ENCODE measurements at places on chromosomes 12 and 14.

DNA sequence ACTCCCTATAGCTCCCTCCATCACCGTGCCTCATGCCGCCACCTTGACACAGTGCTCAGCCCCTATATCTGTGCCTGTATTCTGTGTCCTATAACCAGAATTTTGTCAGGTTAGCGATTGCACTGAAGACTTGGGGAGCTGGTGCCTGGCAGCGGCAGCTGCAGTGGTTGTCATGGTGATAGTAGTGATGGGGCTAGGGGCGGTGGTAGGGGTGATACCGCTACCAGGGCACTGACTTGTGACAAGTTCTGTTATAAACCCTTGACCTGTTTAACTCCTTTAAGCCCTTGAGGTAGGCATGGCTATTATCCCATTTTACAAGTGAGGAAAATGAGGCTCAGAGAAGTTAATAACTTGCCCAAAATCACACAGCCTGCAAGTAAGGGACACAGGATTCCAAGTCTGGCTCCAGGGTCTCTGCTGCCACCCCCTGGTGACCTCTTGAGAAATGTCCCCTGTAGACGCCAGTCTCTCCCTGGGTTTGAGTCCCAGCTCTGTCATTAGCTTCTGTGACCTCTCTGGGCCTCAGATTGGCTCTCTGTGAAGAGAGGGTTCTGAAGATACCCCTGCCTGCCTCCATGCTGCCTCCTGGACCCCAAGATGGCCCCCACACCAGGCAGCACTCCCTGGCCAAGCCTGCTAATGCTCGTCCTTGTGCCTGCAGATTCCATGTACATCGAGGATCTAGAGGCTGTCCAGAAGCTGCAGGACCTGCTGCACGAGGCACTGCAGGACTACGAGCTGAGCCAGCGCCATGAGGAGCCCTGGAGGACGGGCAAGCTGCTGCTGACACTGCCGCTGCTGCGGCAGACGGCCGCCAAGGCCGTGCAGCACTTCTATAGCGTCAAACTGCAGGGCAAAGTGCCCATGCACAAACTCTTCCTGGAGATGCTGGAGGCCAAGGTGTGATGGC lies 121.9 kb downstream of the ESRRB start:
- DNase-seq: no peak

- DNase-seq: no peak
Observed at GRCh38 chr12:65754290-65754689, 70.0 kb upstream of the HMGA2 start.

GRCh38 chr14:22448035-22448904 lies 140.8 kb downstream of the DAD1 start:
- DNase-seq: no peak

- no peak for DNase-seq
Observed at GRCh38 chr12:31853520-31853919, 105.7 kb upstream of the RESF1 start.

DNA sequence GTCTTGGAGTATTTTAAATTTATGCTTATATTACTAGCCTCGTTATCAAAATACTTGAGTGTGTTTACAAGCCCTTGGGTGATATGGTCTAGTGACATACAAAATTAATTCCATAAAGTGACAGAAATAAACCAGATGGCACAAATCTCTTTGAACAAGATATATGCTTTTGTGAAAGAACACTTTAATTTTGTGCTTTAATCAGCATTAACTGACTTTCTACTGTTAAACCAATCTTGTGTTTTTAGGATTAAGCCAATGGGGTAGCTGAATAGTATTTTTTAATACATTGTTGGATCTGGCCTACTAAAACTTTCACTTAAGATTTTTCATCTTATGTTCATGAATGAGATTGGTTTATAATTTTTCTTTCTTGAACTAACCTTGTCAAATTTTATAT lies 30.4 kb upstream of the GCH1 start:
- DNase-seq: no peak

DNA sequence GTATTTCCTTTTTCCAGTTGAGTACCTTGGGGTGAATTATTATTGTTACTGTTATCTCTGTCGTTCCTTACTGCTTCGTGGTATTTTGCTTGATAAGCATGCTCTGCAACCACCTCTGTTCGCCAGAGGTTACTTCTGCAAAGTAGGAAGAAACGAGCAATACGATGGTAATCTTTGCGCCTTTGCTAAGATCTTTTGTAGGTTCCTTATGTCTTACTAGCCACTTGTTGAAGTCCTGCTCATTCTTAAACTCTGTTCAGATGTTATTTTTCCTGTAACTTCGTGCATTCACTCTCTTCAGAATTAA lies 729 bp upstream of the M6PR start:
- DNase-seq: no peak

DNA sequence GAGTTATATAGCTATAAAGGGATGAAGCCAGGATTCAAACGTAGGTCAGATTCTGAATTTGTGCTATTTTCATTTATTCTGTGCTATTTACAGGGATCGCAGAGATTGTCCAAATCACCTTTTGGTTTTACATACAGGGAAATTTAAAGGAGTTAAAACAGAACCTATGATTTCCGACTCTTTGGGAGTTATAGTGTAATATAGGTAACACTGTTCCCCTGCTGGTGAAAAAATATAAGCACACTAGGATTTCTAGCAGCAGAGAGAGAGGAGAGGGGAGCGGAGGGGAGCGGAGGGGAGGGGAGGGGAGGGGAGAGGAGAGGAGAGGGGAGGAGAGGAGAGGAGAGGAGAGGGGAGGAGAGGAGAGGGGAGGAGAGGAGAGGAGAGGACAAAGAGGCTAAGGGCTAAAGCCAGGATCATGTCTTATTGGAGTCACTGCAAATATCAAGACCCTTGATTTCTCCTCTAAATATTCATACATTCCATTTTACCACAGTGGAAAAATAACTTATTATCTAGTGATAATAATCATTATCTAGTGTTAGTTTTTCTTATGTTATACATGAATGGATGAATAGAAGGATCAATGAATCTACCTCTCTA lies 46.2 kb upstream of the KCNH5 start:
- DNase-seq: no peak

GRCh38 chr14:92513966-92514843 lies 624 bp downstream of the RIN3 start:
- peak; percentile 32 for DNase-seq

DNA sequence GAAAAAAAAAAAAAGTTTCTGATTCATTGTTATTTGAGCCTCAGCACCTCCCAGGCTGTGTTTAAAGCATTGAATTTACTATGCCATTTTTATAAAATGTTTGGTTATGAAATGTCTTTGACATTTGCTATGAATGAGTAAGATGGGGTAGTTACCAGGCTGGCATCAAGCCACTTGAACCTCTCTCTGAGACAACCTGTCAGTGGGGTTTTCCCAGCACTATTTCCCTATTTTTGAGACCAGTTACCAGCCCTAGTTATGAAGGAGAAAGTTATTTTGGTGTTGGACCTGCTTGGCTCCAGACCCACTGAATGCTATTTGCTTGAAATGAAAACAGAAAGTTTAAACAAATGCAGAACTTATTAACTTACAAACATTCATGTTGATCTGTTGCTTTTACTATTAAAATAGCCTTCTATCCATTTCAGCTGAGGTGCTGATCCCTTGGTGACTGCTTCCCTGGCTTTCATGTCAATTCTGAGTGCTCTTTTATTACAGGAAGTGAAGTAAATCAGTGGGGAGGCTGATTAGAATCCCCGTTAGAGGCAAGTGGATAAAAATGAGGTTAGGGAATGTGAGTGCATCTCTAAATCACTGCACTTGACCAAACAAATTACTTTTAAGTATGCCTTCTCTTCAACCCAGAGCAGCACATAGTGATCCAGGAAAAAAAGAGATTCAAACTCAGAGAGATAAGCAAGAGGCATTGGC lies 37.8 kb downstream of the LLPH start:
- peak; percentile 47 for DNase-seq

GRCh38 chr14:53784688-53785087 lies 171.9 kb downstream of the BMP4 start:
- no peak for DNase-seq

DNA sequence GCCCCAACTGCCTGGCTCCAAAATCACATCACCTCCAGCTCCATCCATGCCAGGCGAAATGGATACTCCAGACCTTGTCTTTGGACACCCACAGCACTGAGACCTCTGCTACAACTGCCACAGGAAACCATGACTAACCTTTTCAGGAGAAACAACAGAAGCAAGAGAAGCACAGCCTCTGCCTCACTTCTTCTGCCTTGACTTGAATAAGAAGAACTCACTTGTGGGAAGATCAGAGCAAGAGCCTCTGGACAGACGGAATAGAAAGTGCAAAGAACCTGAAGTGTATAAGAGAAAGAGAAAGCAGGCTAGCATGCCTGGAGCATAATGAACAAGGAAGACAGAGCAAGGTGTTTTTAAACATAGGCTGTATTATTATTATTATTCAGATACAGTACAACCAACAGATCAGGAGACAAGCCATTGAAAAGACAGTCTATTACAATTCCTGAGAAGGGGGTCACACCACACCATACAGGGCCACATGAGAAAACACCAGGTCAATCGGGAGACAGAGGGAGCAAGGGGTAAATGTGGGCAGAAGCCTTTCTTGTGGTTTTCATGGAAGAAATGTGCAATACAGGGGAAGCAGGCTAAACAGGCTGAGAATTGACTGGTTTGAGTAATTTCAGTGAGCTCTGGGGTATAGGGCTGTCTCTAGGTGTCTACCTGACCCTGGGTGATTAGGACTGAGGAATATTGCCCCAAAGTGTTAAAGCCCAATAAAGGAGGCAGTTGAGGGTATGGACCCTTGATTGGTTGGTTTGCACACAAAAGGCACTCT lies 7.4 kb upstream of the OR10P1 start:
- DNase-seq: no peak

DNA sequence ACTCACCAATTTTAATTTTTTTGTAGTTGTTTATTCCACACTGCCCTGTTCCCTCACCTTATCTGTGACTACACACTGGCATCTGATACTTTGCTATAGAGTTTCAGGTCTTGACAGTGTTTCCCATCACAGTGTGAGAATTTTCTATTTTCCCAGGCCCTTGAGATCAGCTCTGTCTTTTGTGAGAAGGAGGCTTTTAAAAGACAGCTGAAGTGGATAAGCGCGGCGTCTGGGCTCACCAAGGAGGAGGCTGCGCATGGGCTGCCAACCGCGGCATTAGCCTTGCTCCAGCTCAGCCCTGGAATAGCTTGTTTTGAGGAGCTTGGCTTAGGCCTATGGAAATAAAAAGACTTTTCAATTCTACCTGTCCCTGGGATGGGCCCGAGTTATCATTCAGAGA lies 181.3 kb downstream of the RMST start:
- no peak for DNase-seq

DNA sequence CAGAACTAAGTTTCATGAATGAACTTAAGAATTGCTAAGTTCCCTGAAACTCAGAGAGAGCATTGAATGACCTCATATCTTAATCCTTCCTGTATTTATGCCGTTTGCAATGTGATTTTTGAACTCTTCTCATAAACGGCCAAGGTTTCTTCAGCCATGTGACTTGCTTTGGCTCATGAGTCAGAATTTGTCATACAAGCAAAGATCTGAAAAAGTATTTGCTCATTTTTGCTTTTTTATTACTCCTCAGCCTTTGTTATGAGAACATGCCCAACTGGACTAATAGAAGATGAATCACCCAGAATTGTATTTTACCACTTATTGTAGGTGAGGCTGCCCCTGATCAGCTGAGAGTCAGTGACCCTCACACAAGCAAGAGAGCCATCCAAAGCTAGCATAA lies 693.8 kb downstream of the BCL11B start:
- peak; percentile 1 for DNase-seq

DNA sequence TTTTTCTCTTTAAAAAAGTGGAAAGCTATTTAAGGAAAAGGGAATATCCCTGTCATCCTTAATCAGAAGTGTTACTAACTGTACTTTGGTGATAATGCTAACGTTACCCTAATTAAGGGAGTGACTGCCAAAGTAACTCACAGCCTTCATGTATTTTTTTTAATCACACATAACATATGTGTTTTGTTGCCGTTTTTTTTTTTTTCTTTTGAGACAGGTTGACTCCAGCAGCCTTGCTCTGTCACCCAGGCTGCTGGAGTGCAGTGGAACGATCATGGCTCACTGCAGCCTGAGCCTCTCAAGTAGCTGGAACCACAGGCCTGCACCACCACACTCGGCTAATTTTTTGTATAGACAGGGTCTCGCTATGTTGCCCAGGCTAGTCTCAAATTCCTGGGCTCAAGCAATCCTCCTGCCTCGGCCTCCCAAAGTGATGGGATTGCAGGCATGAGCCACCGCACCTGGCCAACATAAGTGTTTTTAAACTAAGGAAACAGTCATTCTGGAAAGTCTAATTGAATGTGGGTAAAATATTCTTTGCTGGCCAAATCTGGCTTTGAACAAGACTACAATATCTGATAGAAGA lies 56.5 kb downstream of the HECTD4 start:
- no peak for DNase-seq

GRCh38 chr14:91015435-91015834 lies 45.0 kb downstream of the RPS6KA5 start:
- no peak for DNase-seq

DNA sequence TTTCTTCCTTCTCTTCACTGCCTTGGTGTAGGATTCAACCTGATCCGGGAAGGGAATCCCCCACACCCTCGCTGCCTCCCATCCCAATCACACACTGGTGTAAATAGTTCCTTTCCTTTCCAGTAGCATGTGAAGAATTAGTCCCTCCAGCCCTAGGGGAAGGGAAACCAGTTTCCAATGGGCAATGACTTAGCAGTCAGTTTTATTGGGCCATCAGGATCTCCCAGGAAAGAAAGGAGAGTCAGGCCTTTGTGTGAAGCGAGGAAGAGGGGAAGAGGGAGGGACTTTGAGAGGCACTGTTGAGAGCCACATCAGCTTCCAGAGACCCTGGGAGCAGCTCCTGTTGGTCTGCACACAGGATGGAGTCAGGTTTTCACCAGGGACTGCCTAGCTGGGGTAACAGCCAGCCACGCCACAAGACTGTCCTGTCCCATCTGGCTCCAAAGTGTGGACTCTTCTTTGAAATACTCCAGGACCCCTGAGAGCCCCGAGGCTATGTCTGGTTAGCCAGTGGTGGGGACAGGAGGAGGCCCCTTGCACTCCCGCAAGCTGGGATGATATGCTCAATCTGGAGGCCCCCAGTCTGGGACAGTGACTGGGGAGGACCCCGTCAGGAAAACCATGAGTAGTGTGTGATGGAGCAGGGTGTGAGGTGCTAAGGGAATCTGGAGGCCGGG lies 27.9 kb downstream of the MOAP1 start:
- DNase-seq: no peak

DNA sequence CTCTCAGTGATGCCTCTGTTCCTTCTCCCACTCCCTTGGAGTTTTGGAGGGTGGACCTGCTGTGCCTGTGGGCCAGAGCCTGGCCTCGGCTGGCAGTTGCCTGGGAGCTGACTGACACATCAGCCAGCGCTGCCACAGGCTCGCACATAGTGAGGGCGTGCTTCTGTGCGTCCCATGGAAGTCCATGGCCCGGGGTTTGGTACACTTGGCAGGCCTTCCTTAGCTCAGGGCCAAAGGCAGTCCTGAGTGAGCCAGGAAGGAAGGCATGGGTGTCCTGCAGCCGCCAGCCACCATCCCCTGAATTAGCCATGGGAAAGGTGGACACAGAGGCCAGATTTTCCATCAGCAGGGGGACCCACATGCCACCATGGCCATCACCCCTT lies 1.1 kb upstream of the DEGS2 start:
- no peak for DNase-seq

DNA sequence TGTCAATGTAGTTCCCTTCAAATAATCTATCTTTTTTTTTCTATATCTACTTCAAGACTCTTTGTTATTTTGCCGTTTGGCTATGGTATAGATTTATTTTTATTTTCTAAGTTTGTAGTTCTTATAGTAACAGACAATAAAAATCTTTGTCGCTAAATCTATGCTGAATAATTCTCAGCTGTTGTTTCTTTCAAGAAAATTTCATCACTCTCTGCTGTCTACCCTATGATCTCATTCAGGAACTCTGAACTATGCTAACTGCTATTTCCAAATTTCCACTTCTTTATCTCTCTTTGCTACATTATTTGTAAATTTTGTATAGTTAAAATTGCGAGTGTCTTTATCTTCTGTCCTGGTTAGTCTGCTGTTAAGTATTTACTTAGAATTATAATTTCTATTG lies 353.6 kb downstream of the LRFN5 start:
- DNase-seq: peak; percentile 19

All from fibroblast of mammary gland (primary cell).